ENCODE measurements at places on chromosomes 6 and 20. TPM values are rescaled to one million over a fixed set of nuclear protein-coding genes. Genes with fewer than 3 reads are reported as not detected.

Gene C20orf204
- 0.75 TPM for polyA plus RNA-seq

Gene TMEM217
- polyA plus RNA-seq: 0.67 TPM

DNA sequence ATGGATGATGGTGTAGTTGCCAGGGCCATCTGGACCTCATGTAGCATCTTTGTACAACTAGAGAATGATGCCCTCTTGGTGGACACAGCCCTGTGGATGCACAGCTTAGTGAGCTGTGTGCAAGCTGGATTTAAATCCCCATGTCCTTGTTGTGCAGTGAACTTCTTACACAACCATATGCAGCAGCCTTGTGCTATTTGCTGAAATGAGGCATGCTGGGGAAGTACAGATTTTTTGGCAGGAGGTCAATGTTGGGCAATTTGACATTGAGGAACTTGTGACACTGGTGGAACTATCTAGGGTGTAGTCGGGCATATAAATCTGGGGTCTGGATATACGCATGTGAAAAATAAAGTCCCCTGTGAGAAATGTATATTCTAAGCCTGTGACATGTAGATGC is 5.8 kb upstream of the CDC5L start:
- DNase-seq: no peak

DNA sequence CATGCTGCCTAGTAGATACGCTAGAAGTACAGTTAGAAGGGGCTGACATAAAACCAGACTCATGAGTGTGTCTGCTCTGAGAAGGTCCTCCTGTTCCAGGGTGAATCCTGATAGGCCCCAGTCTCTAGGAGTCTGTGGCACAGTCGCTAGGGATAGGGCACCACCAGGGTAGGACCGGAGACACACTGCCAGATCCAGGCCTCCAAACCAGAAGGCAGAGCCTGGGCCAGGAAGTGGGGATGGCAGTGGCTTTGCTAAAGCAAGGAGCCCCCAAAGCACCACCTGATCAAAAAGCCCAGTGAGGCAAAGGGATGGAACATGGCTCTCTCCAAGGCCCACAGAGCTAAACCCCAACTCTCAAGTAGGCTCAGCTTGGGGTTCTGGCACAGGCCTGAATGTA is 21.6 kb downstream of the MDGA1 start:
- DNase-seq: no peak

DNA sequence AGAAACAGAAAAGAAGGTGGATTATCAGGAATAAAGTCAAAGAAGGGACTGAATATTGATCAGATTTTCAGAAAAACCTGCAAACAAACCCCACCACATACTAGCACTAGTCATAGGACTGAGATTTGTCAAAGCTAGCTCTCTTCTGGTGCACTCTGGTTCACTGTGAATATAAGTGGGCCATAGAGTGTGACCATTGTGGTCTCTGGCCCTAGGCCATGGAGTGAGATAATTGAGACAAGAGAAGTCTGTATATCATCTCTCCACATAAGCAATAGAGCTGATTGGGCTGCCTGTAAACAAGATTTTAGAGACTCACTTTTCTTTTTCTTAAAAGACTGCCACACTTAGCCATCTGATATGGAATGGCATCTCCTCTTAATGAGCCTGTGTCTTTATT is 247.2 kb downstream of the LAMA2 start:
- DNase-seq: no peak
